ENCODE measurements at places on chromosomes 13 and 19. TPM values are rescaled to one million over a fixed set of nuclear protein-coding genes. Genes with fewer than 3 reads are reported as not detected.

GRCh38 chr13:52348071-52348470 is 57.9 kb downstream of the THSD1 start:
- H3K4me3 ChIP-seq = no peak overlapping the region
- DNase-seq = no peak
- H3K4me1 ChIP-seq = peaks cover 2% of the 10 kb centered on the region
- H3K27me3 ChIP-seq = peaks cover 8% of the 10 kb centered on the region

GRCh38 chr13:47455626-47456025 is 545.4 kb downstream of the SUCLA2 start:
- DNase-seq = no peak
- H3K27ac ChIP-seq = no peak overlapping the region
- H3K27me3 ChIP-seq = no peaks in the 10 kb centered on the region
- H3K4me3 ChIP-seq = no peak overlapping the region

GRCh38 chr19:16976446-16976845 is 50.2 kb downstream of the CPAMD8 start:
- no peak overlapping the region for H3K27ac ChIP-seq
- no peak for DNase-seq
- H3K4me3 ChIP-seq = no peak overlapping the region
- H3K4me1 ChIP-seq = no peaks in the 10 kb centered on the region
- H3K27me3 ChIP-seq = no peaks in the 10 kb centered on the region

GRCh38 chr13:72125561-72125960 is 258.6 kb upstream of the DACH1 start:
- H3K4me1 ChIP-seq = no peaks in the 10 kb centered on the region
- no peaks in the 10 kb centered on the region for H3K36me3 ChIP-seq
- DNase-seq = no peak

DCLK1 gene
- total RNA-seq = not detected

LAIR1 gene
- 10.8 TPM for total RNA-seq

MEIOSIN gene
- total RNA-seq = not detected
